Activated T-cell treated with anti-CD3 and anti-CD28 coated beads, Interleukin-2, amount 50 U/mL, for 72 hours (primary cell): ENCODE measurements at places on chromosomes 7 and 10. TPM values are rescaled to one million over a fixed set of nuclear protein-coding genes. Genes with fewer than 3 reads are reported as not detected.

DNA sequence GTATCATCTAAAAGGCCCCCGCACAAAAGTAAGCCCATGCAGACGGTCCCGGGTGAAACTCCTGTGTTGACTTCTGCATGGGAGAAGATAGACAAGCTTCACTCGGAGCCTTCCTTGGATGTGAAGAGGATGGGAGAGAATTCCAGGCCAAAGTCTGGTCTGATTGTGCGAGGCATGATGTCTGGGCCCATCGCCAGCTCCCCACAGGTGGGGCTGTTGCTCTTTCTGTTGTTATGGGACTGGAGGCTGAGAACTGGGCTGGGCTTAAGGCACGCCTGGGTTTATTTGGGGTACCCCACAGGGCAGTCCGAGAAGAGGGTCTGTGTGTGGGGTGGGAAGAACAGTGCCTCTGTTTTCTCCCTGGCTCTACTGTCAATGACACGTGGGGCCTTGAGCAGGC lies 14.6 kb downstream of the MINDY4 start:
- no peaks in the 10 kb centered on the region for H3K4me1 ChIP-seq
- H3K27me3 ChIP-seq = no peaks in the 10 kb centered on the region
- H3K4me3 ChIP-seq = no peak overlapping the region
- no peaks in the 10 kb centered on the region for H3K36me3 ChIP-seq
- H3K27ac ChIP-seq = no peak overlapping the region

MCM10 gene
- total RNA-seq = 53.2 TPM

ZNF425 gene
- total RNA-seq = 3.6 TPM

INPP5F gene
- total RNA-seq = 12.9 TPM

GRCh38 chr7:13099154-13099795 lies 411.8 kb downstream of the ARL4A start:
- peaks cover 7% of the 10 kb centered on the region for H3K27me3 ChIP-seq
- peak overlapping the region; percentile 43 for H3K4me3 ChIP-seq
- H3K27ac ChIP-seq = peak overlapping the region; percentile 73
- H3K36me3 ChIP-seq = no peaks in the 10 kb centered on the region
- H3K4me1 ChIP-seq = no peaks in the 10 kb centered on the region

GRCh38 chr7:25583621-25584020 lies 355.3 kb upstream of the NPVF start:
- H3K4me3 ChIP-seq = no peak overlapping the region
- no peak for DNase-seq
- no peaks in the 10 kb centered on the region for H3K4me1 ChIP-seq
- no peaks in the 10 kb centered on the region for H3K36me3 ChIP-seq

GRCh38 chr10:31836569-31837406 lies 91.8 kb downstream of the ARHGAP12 start:
- DNase-seq = peak; percentile 1
- no peaks in the 10 kb centered on the region for H3K27me3 ChIP-seq
- no peak overlapping the region for H3K4me3 ChIP-seq
- H3K36me3 ChIP-seq = no peaks in the 10 kb centered on the region

ZCWPW1 gene
- 5.9 TPM for total RNA-seq

CALCR gene
- total RNA-seq = not detected

DNA sequence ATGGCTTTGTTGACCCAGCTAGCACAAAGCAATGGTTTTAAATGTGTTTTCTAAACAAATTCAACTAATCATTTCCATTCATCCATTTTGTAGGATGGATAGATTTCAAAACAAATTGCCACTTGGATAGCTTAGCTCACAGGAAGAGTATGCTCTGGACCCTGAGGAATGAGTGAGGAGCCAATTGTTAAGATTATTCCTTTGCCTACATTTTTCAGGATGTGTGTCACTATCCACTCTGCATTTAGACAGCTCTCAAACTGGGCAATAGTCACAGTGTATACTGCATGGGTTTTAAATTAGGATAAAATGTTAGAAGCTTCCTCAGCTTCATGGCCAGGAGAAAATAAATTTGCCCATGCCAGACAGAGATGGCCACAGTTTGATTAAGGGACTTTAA lies 605.6 kb upstream of the TEX47 start:
- no peak overlapping the region for H3K27ac ChIP-seq
- H3K36me3 ChIP-seq = no peaks in the 10 kb centered on the region
- no peak overlapping the region for H3K4me3 ChIP-seq
- DNase-seq = no peak
- H3K27me3 ChIP-seq = no peaks in the 10 kb centered on the region
- H3K4me1 ChIP-seq = no peaks in the 10 kb centered on the region

PODXL gene
- total RNA-seq = 0.60 TPM

DNA sequence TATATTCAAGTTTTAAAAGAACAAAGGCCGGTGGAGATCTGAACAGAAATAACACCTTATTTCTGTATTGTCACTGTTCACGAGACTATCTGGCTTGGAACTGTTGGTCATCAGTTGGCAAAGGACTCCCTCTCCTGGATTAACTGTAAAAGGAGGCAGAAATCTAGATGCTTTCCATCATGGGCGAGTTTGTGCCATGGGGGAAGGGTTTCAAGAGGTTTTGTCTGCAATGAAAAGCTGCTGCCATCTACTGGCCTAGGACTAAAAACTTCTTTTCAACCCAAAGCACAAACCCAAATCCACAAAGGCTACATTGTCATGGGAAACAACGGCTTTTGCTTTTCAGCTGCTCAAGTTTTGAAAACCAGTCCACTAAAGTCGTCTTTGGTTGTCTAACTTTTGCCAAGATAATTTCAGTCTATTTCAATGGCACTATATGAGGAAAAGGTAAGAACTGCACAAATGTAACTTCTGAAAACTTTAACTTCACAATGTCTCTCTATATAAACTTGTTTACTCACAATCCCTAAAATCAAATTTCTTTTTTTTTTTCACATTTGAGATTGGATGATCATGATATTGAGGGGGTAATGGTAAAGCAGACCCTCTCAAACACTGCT lies 196.8 kb downstream of the SKAP2 start:
- H3K36me3 ChIP-seq = no peaks in the 10 kb centered on the region
- H3K4me3 ChIP-seq = no peak overlapping the region
- no peak overlapping the region for H3K27ac ChIP-seq
- H3K27me3 ChIP-seq = peaks cover 1% of the 10 kb centered on the region

CFAP46 gene
- 0.16 TPM for total RNA-seq

DNA sequence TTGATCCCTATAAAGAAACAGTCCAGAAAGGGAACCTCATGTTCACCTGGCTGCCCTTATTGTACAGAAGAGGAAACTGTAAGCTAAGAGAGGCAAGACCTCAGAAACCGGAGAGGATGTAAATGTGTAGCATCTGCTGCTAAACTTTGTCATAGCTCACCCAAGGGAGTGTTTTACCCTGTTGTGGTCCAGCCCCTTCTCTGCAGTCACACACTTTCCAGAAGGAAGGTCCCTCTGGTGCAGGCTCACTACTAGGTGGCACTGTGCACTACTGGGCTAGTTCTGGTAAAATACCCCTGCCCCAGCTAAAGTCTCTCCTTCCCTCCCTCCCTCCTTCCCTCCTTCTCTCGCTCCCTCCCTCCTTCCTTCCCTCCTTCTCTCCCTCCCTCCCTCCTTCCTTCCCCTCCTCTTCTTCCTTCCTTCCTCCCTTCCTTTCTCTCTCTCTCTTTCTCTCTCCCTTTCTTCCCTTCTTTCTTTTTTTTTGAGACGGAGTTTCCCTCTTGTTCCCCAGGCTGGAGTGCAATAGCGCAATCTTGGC lies 42.5 kb upstream of the LCOR start:
- no peak for DNase-seq
- no peak overlapping the region for H3K27ac ChIP-seq
- H3K27me3 ChIP-seq = peaks cover 50% of the 10 kb centered on the region
- H3K4me1 ChIP-seq = no peaks in the 10 kb centered on the region
- no peak overlapping the region for H3K4me3 ChIP-seq
- H3K36me3 ChIP-seq = no peaks in the 10 kb centered on the region

OPN1SW gene
- total RNA-seq = not detected

GRCh38 chr10:112295853-112296830 lies 12.9 kb downstream of the TECTB start:
- H3K36me3 ChIP-seq = no peaks in the 10 kb centered on the region
- peaks cover 29% of the 10 kb centered on the region for H3K27me3 ChIP-seq
- H3K4me1 ChIP-seq = no peaks in the 10 kb centered on the region
- no peak for DNase-seq
- no peak overlapping the region for H3K4me3 ChIP-seq

DNA sequence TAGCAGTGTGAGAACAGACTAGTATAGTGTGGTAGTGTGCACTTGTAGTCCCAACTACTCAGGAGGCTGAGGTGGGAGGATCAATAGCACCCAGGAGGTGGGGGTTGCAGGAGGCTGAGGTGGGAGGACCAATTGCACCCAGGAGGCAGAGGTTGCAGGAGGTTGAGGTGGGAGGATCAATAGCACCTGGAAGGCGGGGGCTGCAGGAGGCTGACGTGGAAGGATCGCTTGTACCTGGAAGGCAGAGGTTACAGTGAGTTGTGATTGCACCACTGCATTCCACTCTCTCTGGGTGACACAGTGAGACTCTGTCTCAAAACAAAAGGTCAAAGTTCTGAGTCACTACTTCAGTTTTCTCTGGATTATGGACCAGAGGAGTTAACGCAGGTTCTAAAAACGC lies 22.6 kb upstream of the DIP2C start:
- H3K27ac ChIP-seq = no peak overlapping the region
- H3K4me1 ChIP-seq = no peaks in the 10 kb centered on the region
- H3K27me3 ChIP-seq = peaks cover 24% of the 10 kb centered on the region
- no peak for DNase-seq

SCIN gene
- 0.14 TPM for total RNA-seq

C10orf67 gene
- 0.84 TPM for total RNA-seq

DNA sequence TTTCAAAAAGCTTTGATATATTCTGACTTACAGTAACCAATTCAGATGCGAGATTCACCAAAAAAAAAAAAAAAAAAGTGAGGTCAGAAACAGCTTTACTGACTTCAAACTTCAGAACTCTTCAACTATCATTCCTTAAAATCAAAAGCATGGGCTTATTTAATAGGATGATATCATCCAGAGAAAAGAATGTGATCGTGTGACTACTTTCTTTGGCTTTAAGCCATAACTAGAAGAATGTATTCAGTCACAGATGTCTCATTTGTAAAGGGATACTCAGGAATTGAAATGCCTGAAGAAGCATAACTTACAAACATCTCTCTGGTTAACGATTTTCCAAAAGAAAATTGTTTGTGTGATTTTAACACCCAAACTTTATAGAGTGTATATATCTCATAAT lies 11.5 kb downstream of the TPK1 start:
- DNase-seq = no peak
- H3K27me3 ChIP-seq = no peaks in the 10 kb centered on the region
- no peak overlapping the region for H3K4me3 ChIP-seq
- H3K4me1 ChIP-seq = peaks cover 93% of the 10 kb centered on the region
- H3K27ac ChIP-seq = peak overlapping the region; percentile 80
- H3K36me3 ChIP-seq = peaks cover 2% of the 10 kb centered on the region

DNA sequence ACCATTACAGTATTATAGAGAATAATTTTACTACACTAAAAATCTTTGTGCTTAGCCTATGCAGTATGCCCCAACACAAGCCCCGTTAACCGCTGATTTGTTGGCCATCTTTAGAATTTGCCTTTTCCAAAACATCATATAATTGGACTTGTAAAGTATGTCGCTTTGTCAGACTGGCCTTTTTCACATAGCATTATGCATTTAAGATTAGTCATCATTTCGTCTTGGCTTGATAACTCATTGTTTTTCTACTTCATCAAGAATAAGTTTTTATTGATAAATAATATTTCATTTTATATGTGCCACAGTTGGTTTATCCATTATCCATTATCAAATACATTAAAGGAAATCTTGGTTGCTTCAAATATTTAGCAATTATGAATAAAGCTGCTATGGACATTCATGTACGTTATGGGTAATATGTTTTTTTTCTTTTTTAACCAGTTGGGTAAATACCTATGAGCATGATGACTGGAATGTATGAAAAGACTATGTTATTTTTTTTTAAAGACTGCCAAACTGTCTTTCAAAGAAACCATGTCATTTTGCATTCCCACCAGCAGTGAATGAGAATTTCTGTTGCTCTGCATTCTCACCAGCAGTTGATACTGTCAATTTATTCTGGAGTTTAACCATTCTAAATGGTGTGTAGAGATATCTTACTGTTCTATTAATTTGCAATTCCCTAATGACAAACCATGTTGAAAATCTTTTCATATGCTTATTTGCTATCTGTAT lies 273.1 kb upstream of the KCND2 start:
- H3K27me3 ChIP-seq = no peaks in the 10 kb centered on the region
- DNase-seq = no peak
- H3K27ac ChIP-seq = no peak overlapping the region
- no peak overlapping the region for H3K4me3 ChIP-seq
- H3K4me1 ChIP-seq = no peaks in the 10 kb centered on the region
- no peaks in the 10 kb centered on the region for H3K36me3 ChIP-seq

- no peaks in the 10 kb centered on the region for H3K4me1 ChIP-seq
- no peak overlapping the region for H3K4me3 ChIP-seq
- H3K27ac ChIP-seq = no peak overlapping the region
- DNase-seq = no peak
- H3K36me3 ChIP-seq = peaks cover 1% of the 10 kb centered on the region
- H3K27me3 ChIP-seq = no peaks in the 10 kb centered on the region
Measured at GRCh38 chr10:29420744-29421143, 131.9 kb downstream of the LYZL1 start.

DNA sequence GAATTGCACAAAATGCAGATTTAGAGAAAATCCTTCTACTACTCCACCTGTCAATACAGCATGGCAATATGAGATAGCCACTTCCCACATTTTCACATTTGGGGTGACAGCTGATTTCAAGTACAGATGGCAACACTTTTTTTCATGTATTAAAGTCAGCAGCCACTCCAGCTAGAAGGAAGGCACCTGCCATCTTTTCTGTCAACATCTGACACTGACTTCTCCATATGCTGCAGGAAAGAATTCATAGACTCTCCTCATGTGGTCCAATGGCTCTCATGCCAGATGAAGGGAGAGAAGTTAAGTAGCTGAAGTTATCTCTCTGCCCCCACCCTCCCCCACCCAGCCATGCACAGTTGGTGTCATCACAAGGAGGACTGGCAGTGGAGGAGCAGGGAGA lies 912.0 kb downstream of the SORCS1 start:
- DNase-seq = no peak
- H3K27me3 ChIP-seq = no peaks in the 10 kb centered on the region
- no peak overlapping the region for H3K27ac ChIP-seq
- H3K4me3 ChIP-seq = no peak overlapping the region
